ENCODE measurements at places on chromosomes 16 and 17. TPM values are rescaled to one million over a fixed set of nuclear protein-coding genes. Genes with fewer than 3 reads are reported as not detected.
A peak's percentile ranks its signal among the peaks of the same experiment; 100 is the strongest.

DNA sequence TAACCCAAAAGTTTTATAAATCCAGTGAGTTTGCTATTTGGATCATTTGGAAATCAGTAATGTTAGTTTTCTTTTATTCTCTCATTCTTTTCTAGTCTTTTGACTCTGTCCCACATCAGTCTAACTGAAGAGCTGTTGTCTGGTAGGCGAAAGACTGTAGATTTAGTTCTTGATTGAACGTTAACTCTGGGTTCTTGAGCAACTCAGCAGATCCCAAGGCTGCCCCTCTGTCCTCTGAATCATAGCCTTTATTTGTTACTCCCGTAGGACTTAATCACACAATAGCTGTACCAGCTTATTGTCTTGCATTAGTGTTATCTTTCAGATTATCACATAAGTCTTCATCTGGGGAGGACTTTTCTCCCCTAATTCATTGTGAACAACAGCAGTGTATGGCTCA lies 119.3 kb upstream of the TOM1L1 start:
- H3K27me3 ChIP-seq = no peaks in the 10 kb centered on the region
- H3K4me1 ChIP-seq = no peaks in the 10 kb centered on the region
- no peak for DNase-seq
- no peak overlapping the region for H3K4me3 ChIP-seq

GRCh38 chr16:83029467-83029866 lies 402.7 kb downstream of the CDH13 start:
- H3K4me3 ChIP-seq = no peak overlapping the region
- DNase-seq = no peak
- H3K27me3 ChIP-seq = no peaks in the 10 kb centered on the region
- no peak overlapping the region for H3K27ac ChIP-seq

GRCh38 chr17:80821546-80821945 lies 170.1 kb upstream of the CHMP6 start:
- peak; percentile 6 for DNase-seq
- H3K27me3 ChIP-seq = no peaks in the 10 kb centered on the region
- no peak overlapping the region for H3K4me3 ChIP-seq
- H3K27ac ChIP-seq = no peak overlapping the region
- peaks cover 6% of the 10 kb centered on the region for H3K4me1 ChIP-seq

DNA sequence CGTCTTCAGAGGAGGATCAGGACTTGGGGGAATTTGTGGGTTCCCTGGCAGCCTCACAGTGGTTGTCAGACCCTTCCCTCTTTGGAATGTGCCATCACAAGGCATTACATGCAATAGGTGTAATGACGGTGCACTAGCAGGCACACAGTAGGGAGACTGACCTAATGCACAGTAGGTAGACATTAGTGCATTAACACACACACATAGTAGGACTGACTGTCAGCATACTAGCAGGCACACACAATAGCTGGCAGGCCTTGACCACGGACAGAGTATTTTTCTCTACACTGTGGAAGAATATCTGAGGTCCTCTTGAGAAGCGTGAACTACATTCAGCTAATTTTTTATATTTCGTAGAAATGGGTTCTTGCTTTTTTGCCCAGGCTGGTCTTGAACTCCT lies 10.9 kb upstream of the UBALD2 start:
- H3K27me3 ChIP-seq = no peaks in the 10 kb centered on the region
- peaks cover 39% of the 10 kb centered on the region for H3K4me1 ChIP-seq
- no peaks in the 10 kb centered on the region for H3K36me3 ChIP-seq

GRCh38 chr16:31404353-31405064 lies 11.4 kb downstream of the ITGAD start:
- H3K27me3 ChIP-seq = no peaks in the 10 kb centered on the region
- H3K4me1 ChIP-seq = no peaks in the 10 kb centered on the region
- no peaks in the 10 kb centered on the region for H3K36me3 ChIP-seq
- no peak overlapping the region for H3K4me3 ChIP-seq
- no peak for DNase-seq

- peaks cover 2% of the 10 kb centered on the region for H3K27me3 ChIP-seq
- peaks cover 5% of the 10 kb centered on the region for H3K4me1 ChIP-seq
Measured at GRCh38 chr17:12983991-12984884, 33.6 kb downstream of the ELAC2 start.

DNA sequence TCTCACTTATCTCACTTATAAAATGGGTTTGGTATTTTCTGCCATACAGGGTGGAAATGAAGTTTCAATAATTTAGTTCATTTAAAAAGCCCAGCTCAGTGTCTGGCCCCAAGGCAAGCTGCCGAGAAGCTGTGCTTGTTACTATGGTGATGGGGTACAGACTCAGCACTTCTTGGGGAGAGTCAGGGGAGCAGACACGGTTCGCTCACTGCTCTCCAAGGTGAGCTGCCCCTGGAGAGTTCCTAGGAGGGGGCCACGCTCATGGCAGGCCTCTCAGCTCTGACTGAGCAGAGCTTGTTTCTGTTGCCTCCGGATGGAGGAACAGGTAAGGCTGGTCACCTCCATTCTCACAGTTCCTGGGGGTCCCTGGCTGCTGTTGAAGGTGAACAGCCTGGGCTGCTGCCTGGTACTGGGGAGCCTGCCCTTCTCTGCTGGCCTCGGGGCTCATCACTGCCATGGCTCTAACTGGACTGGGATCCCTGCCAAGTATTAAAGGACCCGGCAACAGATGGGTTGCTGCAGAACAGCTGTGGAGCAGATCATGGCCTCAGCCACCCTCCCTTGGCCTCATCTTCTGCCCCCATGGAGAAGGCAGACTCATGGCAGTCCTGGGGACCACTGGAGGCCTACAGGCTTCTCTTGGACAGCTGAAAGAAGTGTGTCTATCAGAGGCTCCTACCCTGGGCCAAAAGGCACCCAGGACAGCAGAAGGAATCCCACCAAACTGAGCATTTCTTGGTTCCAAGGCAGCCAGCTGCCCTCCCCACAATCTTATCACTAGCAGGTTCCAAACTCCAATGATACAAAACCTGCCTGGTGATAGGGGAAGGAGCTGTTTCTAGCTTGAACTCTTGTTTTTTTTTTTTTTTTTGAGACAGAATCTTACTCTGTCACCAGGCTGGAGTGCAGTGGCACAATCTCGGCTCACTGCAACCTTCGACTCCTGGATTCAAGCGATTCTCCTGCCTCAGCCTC lies 25.9 kb upstream of the SPATA32 start:
- peaks cover 15% of the 10 kb centered on the region for H3K36me3 ChIP-seq
- H3K27ac ChIP-seq = peak overlapping the region; percentile 92
- no peak overlapping the region for H3K4me3 ChIP-seq
- peaks cover 82% of the 10 kb centered on the region for H3K4me1 ChIP-seq
- H3K27me3 ChIP-seq = no peaks in the 10 kb centered on the region
- no peak for DNase-seq

GRCh38 chr16:49921791-49922456 lies 66.0 kb upstream of the ZNF423 start:
- no peaks in the 10 kb centered on the region for H3K4me1 ChIP-seq
- H3K27ac ChIP-seq = no peak overlapping the region
- no peaks in the 10 kb centered on the region for H3K36me3 ChIP-seq
- peak; percentile 23 for DNase-seq
- no peak overlapping the region for H3K4me3 ChIP-seq

DNA sequence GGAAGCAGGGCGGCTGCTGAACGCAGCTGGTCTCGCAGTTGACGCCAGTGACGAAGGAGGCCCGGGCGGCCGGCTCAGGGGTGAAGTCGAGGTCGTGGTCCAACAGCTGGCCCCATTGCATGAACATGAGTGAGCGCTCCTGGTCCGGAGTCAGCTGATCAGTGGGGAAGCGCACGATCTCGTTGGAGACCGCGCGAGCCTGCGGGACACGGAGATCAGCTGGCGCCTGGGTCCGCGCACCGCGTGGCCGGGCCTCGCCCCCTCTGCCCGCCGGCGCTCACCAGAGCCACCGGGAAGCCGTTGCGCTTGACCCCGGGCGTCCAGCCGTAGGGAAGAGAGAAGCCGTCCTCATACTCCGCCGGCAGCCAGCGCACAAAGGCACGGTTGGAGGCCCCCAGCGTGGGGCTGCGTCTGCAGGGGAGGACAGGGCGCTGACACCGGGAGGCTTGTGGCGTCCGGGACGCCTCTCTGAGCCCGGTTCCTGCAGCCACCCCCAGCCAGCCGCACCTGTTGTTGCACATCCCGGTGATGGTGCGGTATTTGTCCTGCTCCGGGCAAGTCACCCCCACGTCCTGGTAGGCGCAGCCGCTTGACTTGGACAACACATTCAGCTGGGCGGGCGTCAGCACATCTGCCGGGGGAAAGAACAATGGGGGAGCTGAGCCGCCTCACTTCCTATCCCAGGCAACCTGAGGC lies 1.6 kb downstream of the MPO start:
- no peaks in the 10 kb centered on the region for H3K27me3 ChIP-seq
- no peaks in the 10 kb centered on the region for H3K36me3 ChIP-seq
- no peaks in the 10 kb centered on the region for H3K4me1 ChIP-seq
- H3K27ac ChIP-seq = no peak overlapping the region
- peak; percentile 45 for DNase-seq

DNA sequence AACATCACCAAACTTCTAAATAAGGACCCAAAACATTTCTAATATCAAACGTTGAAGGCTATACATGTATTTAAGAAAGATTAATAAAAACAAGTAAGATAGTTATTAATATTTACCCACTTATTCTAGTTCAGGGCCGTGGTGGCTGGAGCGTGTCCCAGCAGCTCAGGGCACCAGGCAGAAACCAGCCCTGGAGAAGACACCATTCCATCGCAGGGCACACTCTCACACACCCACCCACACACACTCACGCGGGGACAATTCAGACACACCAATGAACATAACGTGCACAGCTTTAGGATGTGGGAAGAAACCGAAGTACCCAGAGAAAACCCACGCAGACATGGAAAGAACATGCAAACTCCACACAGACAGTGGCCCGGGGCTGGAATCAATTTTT lies 13.5 kb downstream of the C17orf67 start:
- H3K27me3 ChIP-seq = no peaks in the 10 kb centered on the region
- H3K36me3 ChIP-seq = no peaks in the 10 kb centered on the region
- DNase-seq = no peak
- no peak overlapping the region for H3K4me3 ChIP-seq
- no peaks in the 10 kb centered on the region for H3K4me1 ChIP-seq
- no peak overlapping the region for H3K27ac ChIP-seq

GRCh38 chr16:55489119-55489955 lies 10.3 kb downstream of the MMP2 start:
- DNase-seq = no peak
- no peaks in the 10 kb centered on the region for H3K36me3 ChIP-seq
- peak overlapping the region; percentile 66 for H3K27ac ChIP-seq
- H3K27me3 ChIP-seq = no peaks in the 10 kb centered on the region

- no peaks in the 10 kb centered on the region for H3K36me3 ChIP-seq
- no peak overlapping the region for H3K4me3 ChIP-seq
- no peak overlapping the region for H3K27ac ChIP-seq
- H3K27me3 ChIP-seq = no peaks in the 10 kb centered on the region
- no peak for DNase-seq
Measured at GRCh38 chr16:82092711-82093110, 57.7 kb downstream of the HSD17B2 start.

GRCh38 chr17:41390411-41390938 lies 6.9 kb downstream of the KRT31 start:
- no peak overlapping the region for H3K4me3 ChIP-seq
- no peak overlapping the region for H3K27ac ChIP-seq
- DNase-seq = no peak
- no peaks in the 10 kb centered on the region for H3K4me1 ChIP-seq
- H3K36me3 ChIP-seq = no peaks in the 10 kb centered on the region

DNA sequence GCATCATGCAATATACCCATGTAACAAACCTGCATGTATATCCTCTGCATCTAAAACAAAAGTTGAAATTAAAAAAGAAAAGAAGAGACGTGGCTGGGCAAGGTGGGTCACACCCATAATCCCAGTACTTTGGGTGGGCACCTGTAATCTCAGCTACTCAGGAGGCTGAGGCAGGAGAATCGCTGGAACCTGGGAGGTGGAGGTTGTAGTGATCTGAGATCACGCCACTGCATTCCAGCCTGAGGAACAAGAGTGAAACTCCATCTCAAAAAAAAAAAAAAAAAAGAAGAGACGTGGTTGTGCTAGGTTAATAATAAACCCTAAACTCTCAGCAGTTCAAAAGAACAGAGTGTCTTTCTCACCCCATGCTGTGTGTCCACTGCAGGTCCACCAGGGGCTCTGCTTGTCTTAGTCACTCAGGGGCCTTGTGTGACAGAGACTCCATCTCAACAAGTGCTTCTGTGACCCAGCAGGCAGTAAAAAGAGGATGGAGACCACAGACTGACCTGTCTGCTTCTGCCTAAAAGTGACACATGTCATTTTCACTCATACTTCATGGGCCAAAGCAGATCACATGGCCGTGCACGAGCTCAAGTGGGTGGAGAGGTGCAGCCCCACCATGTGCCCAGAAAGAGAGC lies 22.3 kb upstream of the N4BP1 start:
- no peaks in the 10 kb centered on the region for H3K27me3 ChIP-seq
- H3K4me1 ChIP-seq = no peaks in the 10 kb centered on the region
- H3K27ac ChIP-seq = no peak overlapping the region
- no peaks in the 10 kb centered on the region for H3K36me3 ChIP-seq

GRCh38 chr17:75480281-75480680 lies 23.8 kb downstream of the TMEM94 start:
- H3K4me1 ChIP-seq = peaks cover 82% of the 10 kb centered on the region
- no peaks in the 10 kb centered on the region for H3K27me3 ChIP-seq
- no peaks in the 10 kb centered on the region for H3K36me3 ChIP-seq
- peak overlapping the region; percentile 89 for H3K27ac ChIP-seq

GRCh38 chr16:31375231-31375630 lies 17.9 kb upstream of the ITGAD start:
- H3K4me1 ChIP-seq = no peaks in the 10 kb centered on the region
- H3K27me3 ChIP-seq = no peaks in the 10 kb centered on the region
- no peak overlapping the region for H3K27ac ChIP-seq
- H3K36me3 ChIP-seq = no peaks in the 10 kb centered on the region

- no peak overlapping the region for H3K4me3 ChIP-seq
- H3K4me1 ChIP-seq = no peaks in the 10 kb centered on the region
- no peak overlapping the region for H3K27ac ChIP-seq
- H3K27me3 ChIP-seq = no peaks in the 10 kb centered on the region
Measured at GRCh38 chr17:80443916-80444643, 29.1 kb downstream of the ENDOV start.

Gene MCRIP1
- total RNA-seq = 8.3 TPM

Gene CLEC19A
- not detected for total RNA-seq

Gene TMEM256
- total RNA-seq = 28.9 TPM

Gene CHST5
- total RNA-seq = not detected

Gene DNAAF8
- total RNA-seq = 1.2 TPM

Gene RUNDC3A
- total RNA-seq = not detected

Gene ABCC11
- total RNA-seq = 0.13 TPM

Gene SLC12A3
- not detected for total RNA-seq

Gene GLIS2
- 0.95 TPM for total RNA-seq

Gene SLC16A6
- total RNA-seq = 1.1 TPM

Gene YPEL3
- 117 TPM for total RNA-seq

All from gastrocnemius medialis (tissue), 4 donors.